ENCODE measurements at places on chromosomes 7 and 10.

GRCh38 chr10:47062441-47063200 lies 151.4 kb downstream of the PTPN20 start:
- no peak for DNase-seq

GRCh38 chr7:34091321-34091917 lies 186.1 kb downstream of the BMPER start:
- DNase-seq = peak; percentile 0

GRCh38 chr7:98687111-98687751 lies 70.1 kb downstream of the NPTX2 start:
- DNase-seq = no peak

GRCh38 chr7:128961030-128961659 lies 23.4 kb downstream of the IRF5 start:
- no peak for DNase-seq

GRCh38 chr10:97494863-97495506 lies 3.2 kb downstream of the MMS19 start:
- peak; percentile 4 for DNase-seq

GRCh38 chr7:128833148-128833945 lies 3.1 kb downstream of the FLNC start:
- no peak for DNase-seq

DNA sequence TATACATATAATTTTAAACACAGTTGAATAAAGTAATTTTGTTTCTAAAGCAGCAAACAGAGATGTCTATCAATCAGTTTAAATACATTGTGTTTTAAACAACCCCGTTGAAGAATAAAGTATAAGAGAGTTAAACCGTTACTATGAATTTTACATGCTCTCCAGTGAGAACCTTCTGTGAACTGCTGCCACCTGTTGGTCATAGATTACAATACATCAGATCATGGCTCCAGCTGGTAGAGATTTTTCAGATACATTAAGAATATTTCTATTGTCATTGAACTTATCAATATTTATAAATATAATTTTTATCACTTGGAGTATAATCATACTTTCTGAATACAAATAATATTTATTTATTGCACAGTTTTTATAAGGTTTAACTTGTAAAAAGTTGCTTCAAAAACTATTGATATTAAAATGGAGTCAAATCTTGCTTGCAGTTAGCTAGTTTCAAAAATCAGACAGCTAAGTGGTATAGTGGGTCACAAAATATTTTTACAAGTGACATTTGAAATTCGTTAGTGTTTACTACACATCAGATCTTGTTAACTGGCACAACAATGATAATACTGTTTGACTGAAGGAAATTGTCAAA lies 561.2 kb upstream of the PHF14 start:
- peak; percentile 29 for DNase-seq

DNA sequence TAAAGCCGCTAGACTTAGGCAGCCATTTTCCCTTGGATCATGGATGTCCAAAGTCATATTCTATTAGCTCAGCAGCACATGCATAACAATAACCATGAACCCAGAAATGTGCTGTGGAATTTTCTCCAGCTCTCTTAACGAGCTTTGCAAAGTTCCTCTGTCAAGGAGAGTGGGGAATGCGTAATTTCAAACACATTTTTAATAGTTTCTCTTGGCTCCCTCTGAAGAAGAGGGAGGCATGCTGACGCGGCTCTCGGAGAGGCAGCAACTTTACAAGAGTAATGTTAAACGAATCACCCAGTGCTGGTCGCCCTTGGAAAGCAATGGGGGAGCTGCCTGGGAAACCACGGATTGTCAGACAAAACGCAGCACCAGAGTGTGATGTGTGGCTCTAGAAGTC lies 114.8 kb downstream of the RAB18 start:
- DNase-seq = no peak

- DNase-seq = no peak
Observed at GRCh38 chr10:29559996-29560395, 74.8 kb downstream of the SVIL start.

GRCh38 chr7:21064698-21065648 lies 278.3 kb upstream of the SP8 start:
- DNase-seq = no peak

DNA sequence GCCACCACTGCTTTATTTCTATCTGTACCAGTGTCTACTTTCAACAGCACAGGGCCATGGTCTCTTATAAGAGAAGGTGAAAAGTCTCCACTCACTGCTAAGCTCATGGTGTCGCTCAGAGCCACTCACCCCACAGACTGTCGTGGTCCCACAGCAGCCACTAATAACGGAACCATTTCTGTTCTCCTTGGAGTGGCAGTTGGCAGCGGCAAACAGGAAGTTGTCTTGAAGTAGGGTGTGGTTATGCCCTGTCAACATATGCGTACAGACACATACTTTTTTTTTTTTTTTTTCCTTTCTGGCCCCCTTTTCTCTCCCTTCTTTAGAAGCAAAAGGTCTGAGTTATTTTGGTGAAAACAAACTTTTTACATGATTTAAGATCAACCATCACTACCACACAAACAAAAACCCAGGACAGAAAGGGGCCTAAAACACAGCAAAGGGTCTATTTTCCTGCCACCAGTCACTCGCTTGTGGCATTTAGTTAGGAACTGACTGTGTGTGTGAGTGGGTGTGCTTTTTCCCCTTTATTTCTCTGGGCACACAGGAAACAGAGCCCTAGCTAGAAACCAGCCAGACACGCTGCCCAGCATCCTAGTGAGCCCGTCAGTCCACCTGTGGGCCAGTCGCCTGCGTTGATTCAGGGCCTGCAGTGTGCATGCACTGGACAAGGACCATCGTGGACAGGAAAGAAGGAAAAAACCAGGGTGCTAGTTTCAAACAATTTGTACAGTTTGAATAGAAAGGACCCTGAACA lies 96.7 kb upstream of the EFCAB10 start:
- peak; percentile 75 for DNase-seq

DNA sequence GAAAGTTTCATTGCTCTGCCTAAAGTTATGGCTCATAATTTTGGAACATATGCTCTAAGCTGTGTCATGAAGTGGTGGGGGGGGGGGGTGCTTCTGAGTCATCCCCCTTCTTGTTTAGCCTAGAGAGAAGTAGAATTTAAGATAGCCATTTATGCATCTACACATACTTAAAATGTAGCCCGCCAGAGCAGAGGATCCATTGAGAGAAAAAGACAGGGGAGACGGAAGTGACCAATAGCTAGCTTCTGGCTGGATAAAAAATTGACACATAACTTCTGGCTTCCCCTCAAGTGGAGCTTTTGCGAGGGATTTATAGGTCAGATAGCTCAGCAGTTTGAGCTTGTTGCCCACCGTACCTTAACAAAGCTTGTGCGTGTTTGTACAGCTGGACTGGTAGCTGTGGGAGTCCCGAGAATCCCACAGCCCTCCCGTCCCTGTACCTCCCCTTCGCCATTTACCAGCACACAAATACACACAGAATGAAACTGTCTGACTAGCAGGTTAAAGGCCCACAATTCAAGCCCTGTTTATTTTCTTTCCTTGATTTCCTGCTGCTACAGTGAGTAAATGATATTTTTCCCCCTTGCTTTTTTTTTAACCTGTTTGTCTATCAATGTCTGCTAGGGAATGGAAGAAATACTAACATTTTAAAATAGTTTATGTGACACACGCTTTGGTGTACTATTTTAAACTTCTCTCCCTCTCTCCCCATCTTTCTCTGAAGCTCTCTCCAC lies 232.6 kb upstream of the FERD3L start:
- no peak for DNase-seq

GRCh38 chr7:158828133-158829020 lies 932 bp downstream of the ESYT2 start:
- DNase-seq = peak; percentile 24

DNA sequence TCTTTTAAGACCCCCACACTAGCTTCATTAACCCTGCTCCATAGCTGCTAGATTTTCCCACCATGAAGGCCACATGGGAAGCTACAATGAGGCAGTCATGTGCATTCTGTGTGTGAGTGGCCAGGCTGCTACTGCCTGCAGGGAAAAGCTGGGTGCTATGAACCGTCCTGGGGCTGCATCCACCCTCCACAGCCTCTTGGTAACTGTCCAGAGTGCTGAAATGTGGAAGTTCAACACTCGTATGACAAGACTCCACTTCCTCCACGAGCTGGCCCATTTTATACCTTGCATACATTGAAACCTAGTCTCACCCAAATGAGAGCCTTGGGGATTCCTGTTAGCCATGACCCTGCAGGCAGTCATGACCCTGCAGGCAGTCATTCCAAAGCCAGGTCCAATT lies 59.4 kb downstream of the CUZD1 start:
- DNase-seq = no peak

DNA sequence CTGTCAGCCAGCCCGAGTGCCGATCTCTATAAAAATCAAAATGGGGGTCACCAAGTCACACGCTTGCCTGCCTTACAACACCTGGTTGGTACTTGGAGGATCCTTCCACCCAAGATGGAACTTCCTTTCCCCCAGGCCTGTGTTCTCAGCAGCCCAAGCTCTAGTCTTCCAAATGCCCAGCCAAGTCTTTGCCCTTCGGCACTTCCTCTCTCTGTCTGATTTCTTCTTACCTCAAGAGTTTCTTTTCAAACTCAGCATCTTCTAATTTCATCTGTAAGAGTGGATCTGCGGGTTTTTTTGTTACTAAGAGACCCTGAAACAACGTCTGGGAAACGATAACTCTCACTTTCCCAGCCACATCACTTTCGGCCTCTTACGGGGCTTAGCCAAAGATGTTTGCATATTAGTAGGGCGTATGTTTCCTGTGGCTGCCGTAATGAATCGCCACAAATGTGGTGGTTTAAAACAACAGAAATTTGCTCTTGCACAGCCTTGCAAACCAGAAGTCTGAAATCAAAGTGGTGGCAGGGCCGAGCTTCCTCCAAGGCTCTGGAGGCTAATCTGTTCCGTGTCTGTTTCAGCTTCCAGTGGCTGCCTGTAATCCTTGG lies 219.9 kb downstream of the TCF7L2 start:
- DNase-seq = peak; percentile 12

GRCh38 chr7:103795107-103795506 lies 194.4 kb downstream of the RELN start:
- no peak for DNase-seq

DNA sequence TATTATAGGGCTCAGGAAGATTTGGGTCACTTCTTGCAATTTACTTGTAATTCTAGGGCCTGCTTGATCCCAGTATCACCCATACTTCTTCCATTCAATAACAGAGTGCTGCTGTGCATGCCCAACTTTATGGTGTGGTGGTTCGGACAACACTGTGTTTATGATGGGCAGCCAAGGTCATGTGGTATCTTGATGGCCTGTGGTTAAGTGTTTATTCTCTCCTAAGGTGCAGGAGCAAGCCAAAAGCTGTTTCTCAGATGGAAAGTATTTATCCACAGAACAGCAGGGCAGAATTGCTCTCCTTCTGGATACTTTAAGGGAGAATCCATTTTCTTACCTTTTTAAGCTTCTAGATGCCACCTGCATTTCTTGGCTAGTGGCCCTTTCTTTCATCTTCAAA lies 433.8 kb downstream of the SH2D4B start:
- DNase-seq = no peak

- no peak for DNase-seq
Observed at GRCh38 chr7:30764030-30764975, 6.9 kb upstream of the MINDY4 start.

DNA sequence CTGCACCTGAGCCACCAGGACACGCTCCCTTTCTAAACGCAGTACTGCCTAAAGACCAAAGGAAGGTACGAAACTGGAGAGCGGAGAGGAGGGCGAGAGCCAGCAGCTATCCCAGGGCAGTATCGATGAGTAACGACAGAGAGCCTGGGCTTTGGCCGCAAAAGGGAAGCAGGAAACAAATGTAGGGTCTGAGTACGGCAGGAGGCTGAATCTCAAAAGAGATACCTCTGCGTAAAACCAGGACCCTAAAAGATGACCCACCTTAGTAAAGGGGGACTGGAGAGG lies 20.4 kb downstream of the PARP12 start:
- no peak for DNase-seq

- DNase-seq = no peak
Observed at GRCh38 chr7:368651-369475, 78.9 kb downstream of the FOXL3 start.

DNA sequence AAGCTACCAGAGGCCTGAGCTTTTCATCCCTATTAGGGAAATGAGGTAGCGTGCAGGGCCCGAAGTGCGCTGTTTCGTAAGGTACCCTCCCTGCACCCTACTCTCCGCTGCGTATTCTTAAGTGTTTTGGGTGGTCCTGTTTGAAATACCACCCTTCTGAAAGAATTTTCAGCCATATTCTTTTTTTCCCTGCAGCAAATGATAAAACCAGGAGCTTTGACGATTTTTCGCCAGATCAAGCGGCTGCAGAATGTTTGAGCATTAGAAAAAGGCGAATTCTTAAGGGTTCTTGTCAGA lies 1.2 kb downstream of the RSBN1L start:
- DNase-seq = no peak

DNA sequence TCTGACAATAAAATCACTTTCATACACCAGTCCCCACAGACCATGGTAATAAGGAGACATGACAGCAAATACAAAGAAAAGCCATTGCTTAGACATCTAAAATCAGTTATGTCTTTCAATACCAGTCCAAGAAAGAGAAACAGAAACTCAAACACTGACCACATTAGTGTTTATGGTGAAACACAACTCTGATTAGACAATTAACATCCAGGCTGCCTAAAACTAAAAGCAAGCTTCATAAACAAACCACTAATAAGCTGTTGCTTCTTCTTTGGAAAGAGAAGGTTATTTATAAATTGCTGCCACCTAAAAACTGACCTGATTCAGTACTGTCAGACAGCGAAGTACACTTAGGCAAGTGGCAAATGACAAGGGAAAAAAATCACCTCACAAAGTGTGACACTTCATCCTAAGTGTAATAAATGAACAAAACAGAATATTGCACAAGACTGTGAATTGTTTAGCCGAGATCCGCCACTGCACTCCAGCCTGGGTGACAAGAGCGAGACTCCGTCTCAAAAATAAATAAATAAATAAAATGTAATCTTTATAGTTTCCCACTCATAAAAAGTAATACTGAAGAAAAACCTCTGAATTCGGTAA lies 277.4 kb downstream of the PARD3 start:
- DNase-seq = no peak

GRCh38 chr7:69596723-69597277 lies 1.5 kb upstream of the AUTS2 start:
- DNase-seq = no peak

DNA sequence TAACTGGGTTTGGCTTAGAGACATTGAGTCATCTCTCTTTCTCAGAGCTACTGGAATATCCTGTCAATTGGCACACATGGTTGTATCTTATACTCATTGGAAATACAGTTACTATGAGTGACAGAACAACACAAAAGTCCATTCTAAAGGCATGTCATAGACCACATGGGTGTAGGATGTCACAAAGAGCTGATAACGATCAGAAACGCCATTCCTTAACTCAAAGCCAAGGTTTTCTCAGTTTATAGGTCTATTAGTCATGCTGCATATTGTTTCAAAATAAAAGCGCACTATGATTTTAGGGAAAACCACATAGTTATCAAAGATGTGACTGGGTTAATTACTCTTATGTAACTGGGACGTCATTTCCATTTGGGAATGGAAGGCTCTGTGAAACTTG lies 147.2 kb upstream of the FAM171A1 start:
- no peak for DNase-seq
